Panc1 (cell line): ENCODE measurements at places on chromosomes 12 and 14.
A peak's percentile ranks its signal among the peaks of the same experiment; 100 is the strongest.

DNA sequence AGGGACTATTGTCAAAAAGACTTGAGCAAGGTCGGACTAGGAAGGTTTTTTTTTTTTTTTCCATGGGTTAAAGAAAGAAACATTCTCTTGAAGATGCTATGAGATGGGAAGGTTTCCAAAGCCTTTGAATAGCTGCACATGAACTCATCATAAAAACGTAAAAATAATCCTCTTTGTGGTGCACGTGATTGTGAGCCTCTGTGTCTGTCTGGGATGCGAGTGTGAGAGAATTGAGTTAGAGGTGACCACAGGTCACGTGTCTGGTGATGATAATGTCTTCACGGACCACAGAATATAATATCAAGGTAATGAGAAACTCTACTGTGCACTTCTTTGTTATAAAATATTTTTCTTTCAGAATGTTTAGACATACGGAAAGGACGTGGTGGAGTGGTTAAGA is 24.3 kb upstream of the ADGRD1 start:
- no peak for DNase-seq

DNA sequence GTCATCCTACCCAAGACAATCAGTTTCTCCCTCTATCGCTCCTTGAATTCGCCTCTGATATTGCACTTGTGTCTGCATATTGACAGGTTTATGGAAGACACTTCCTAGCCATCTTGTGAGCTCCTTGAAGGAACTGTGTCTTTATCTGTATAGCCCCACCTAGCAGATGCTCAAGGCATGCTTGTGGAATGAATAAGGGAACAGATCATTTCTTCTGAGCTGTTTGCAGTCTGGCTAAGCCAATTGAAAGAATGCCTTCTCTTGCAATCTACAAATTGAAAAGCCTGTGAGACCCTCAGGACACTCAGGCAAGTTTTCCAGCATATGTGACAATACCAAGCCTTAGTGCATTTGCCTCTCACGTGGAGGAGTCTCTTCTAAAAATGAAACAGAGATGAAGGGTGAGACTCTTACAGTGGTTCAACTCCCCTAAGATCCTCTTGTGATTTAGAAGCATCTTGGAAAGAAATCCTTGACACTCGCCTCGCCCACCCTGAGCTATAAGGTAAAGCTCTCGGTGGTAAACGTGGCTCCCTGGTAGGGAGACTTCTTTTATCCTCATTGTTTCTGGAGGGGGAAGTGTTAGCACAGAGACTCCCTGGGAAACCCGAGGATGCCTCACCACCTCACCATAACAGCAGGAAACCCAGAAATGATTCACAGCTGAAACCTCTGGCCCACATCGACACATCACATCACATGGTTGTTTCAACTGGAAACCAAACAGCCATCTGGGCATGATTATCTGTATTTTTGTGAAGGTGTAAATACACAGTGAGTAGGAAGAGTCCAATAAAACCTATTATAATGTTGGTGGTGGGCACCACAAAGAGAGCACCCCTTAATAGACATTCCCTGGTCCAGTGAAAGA is 112.3 kb upstream of the BCL2L14 start:
- no peak for DNase-seq

DNA sequence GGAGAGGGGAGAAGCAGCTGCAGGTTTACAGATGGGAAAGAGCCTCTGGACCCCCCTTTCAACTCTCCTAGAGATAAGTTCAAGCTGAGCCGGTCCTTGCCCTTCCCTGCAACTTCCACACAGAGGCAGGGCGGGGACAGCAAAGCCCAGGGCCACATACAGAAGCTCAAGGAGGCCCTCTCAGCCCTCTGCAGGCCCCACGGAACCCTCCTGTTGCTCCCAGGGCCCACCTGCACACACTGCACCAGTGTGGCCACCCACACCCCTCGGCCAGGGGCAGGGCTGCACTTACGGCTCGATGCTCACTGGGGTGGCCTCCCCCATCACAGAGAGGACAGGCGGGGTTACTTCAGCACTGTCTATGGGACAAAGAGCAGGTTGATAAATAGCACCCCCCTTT is 13.0 kb upstream of the PNMA1 start:
- DNase-seq = no peak

- no peak for DNase-seq
These were observed 59.1 kb upstream of the NAP1L1 start for GRCh38 chr12:76143343-76144244.

- DNase-seq = no peak
These were observed 139.4 kb downstream of the SLC38A4 start for GRCh38 chr12:46686267-46686942.

GRCh38 chr12:62774794-62775193 is 160.2 kb downstream of the PPM1H start:
- no peak for DNase-seq

- no peak for DNase-seq
These were observed 21.6 kb downstream of the FBXL14 start for GRCh38 chr12:1572731-1573130.

DNA sequence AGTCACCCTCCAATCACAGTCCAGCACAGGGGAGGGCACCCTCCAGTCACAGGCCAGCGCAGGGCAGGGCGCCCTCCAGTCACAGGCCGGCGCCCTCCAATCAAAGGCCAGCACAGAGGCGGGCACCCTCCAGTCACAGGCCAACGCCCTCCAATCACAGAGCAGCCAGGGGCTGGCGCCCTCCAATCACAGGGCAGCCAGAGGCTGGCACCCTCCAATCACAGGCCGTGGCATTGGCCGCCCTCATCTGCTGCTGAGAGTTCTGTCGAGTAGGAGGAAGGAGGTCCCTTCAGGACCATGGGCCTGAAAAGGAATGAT is 26.6 kb downstream of the DDX51 start:
- no peak for DNase-seq

GRCh38 chr12:6982532-6982931 is 11.8 kb downstream of the EMG1 start:
- no peak for DNase-seq

GRCh38 chr12:2737656-2738241 is 57.0 kb upstream of the FKBP4 start:
- DNase-seq = no peak

GRCh38 chr12:123075087-123075645 is 75.7 kb downstream of the PITPNM2 start:
- DNase-seq = no peak

GRCh38 chr12:94208622-94208966 is 60.2 kb downstream of the PLXNC1 start:
- DNase-seq = no peak

DNA sequence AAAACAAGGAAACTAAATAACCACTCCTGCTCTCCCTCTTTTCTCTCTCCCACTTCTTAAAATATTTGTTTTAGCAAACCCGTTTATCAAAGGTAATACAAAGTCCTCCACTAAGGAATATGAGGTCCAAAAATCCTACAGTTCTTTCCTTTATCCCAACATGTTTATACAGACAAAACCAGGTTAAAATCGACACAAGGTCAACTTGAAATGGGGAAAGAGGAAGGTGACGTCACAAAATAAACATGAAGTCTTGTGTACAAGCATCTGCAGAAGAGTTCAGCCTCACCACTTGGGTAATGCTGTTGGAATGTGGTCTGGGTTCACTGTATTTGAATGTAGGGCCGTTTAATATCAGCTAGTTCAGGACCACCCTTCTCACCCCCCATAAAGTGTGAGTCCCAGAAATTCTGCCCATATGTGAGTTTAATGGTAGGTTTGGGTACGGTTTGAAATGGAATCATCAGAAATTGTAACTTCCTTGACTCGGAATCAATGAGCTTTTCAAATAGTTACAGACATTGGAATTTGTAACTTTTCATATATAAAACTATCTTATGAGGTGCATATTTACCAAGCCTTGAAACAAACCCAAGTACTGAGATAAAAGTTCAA is 120.0 kb upstream of the SLC38A2 start:
- DNase-seq = peak; percentile 89

GRCh38 chr14:56004786-56005185 is 113.4 kb upstream of the PELI2 start:
- no peak for DNase-seq

DNA sequence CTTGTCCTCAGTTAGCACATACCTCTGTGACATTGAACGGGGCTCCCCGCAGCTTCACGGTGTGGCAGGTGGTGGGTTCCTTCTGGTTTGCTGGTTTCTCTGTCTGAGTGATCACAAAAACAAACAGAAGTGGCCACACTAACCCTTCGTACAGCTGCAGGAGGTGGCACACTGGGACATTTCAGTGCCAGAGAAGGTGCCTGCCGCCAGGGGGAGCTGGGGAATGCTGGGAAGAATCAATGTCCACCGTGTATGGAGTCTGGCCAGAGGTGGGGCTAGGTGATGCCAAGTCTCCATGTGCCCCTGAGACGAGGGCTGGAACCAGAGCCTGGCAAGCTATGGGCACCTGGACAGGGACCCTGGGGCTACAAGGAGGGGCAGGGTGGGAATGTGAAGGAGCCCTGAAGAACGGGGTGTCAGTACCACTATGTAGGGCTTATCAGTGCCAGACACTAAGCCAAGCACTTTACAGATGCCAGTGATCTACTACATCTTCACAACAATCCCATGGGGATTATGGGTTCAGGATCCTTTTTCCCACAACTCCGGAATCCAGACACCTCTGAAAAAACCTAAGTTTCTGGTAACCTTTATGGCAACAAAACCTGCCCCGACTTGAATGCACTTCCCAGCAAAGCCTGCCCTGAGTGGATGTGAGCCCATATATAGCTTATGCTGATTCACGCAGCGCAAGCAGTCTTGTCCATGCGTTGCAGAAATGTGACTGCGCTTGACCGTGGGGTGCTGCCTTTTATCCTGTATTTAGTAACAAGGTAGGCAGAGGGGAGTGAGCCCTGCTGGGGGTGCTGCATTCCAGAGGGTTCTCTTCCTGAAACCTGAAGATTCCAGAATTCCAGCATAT is 10.8 kb downstream of the RBM19 start:
- no peak for DNase-seq

DNA sequence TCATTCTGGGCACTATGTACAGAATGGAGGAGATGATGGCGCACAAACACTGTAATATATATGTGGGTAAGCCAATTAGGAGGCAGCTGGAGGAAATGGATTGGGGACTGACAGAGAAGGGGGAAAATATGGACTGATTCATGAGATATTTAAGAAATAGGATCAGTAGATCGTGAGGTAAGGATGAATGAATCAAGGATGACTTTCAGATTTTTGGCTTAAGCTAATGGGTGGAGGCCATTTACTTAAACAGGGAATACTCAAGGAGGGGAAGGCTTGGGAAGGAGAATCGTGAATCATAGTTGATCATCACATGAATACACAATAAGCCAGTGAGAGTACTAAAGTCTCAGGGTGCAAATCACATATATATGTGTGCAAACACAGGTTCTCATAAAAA is 11.2 kb upstream of the GNPNAT1 start:
- DNase-seq = no peak

GRCh38 chr12:77847060-77847541 is 16.4 kb downstream of the NAV3 start:
- DNase-seq = peak; percentile 17

GRCh38 chr14:24321212-24321975 is 10.1 kb downstream of the LTB4R start:
- DNase-seq = no peak

DNA sequence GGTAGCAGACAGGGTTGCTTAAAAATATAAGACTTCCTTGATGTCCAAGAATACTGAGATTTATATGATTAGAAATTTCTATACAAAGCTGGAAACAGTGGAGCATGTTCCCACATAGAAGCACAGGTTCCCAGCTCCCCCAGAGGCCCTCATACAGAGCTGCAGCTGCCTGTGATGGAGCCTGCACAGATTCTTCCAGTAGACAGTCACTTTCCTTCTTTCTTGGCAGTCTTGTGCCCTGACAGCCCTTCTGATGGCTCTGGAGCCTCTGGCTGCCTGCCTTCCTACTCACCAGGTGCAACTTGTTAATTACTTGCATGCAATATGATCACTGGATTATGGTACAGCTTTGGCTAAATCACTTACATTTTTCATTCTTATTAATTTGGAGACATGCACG is 44.4 kb downstream of the BICD1 start:
- no peak for DNase-seq

- no peak for DNase-seq
These were observed 27.4 kb upstream of the MGAT4C start for GRCh38 chr12:86283620-86284019.

DNA sequence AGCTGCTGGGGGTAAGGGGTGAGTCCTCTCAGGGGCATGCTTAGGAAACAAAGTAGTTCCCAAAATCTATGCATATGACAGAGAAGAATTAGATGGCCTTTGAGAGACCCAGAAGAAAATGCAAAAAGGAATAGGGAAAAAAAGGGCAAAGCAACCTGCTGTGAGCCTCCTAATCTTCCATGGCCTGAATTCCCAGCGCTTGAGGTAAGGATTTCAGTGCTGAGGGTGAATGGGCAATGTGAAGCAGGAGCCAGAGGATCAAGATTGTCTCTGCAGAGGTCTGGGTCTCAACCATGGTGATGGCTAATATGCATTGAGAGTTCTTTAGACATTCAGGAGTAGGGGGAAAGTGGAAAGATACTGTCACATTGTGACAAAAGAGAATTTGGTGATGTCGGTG is 31.5 kb downstream of the GPR65 start:
- no peak for DNase-seq

GRCh38 chr12:123836292-123836691 is 74.2 kb downstream of the DNAH10 start:
- DNase-seq = no peak

GRCh38 chr12:49750027-49750995 is 9.0 kb downstream of the TMBIM6 start:
- DNase-seq = no peak

- DNase-seq = no peak
These were observed 93.8 kb downstream of the RFLNA start for GRCh38 chr12:124388679-124389137.

DNA sequence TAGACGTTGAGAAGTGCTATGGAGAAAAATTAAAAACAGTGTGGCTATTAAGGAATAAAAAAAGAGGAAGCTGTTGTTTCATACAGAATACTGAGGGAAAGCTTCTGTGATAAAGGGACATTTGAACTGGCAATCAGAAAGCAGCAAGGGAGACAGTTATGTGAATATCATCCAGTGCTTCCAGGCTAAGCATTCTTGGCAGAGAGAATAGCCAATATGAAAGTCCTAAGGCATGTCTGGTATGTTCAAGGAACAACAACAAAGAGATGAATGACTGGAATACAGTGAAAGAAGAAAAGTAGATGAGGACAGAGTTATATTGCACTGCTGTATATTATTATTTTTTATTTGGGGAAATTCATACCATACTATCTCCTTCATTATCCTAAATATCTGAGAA is 23.9 kb downstream of the SCAF11 start:
- no peak for DNase-seq

DNA sequence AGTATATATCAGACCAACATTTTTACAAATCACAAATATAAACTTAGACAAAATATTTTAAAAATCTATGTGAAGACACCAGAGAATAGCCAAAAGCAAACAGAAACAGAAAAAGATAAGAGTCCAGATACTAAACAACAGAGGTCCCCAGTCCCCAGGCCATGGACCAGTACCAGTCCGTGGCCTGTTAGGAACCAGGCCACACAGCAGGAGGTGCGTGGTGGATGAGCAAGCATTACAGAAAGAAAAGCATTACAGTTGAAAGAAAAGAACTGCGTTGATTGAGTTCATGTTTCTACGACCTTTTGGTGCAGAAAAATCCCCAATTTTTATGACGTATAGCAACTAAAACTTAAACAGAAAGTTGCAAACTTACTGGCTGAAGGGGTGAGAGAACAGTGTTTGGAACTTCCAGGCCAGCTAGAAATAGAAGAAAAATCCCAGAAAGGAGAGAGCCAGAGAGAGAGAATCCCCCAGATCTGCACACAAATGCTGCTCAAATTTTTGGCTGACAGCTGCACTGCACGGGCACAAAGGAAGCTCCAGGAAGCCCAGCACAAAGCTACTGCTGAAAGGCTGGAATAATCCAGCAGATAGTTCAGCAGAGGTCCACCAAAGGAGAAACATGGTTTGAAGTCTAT is 159.6 kb upstream of the C14orf180 start:
- DNase-seq = no peak

GRCh38 chr14:73293782-73294781 is 56.8 kb downstream of the PAPLN start:
- no peak for DNase-seq
